ENCODE measurements at places on chromosomes 1 and 21.

- peak; percentile 45 for DNase-seq
Observed at GRCh38 chr1:78676347-78676982, 26.8 kb downstream of the IFI44 start.

- peak; percentile 77 for DNase-seq
Observed at GRCh38 chr1:168799927-168800605, 71.1 kb upstream of the DPT start.

DNA sequence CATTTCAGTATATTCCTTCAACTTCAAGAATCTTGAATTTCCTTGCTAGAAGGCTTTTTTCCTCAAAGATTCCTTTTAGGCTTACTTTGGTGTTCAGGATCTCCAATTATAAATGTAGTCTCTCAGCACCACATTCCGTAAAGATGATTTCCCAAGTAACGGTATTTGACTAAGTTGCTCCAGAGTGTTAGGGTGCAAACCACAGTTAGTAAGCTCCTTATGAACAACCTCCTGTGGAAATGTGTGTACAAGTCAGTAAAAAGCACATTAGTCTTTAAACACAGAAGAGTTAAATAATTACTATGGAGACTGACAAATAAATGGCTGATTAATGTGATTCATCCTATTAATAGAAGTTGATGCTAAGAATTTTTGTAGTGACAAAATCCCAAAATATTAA is 10.3 kb downstream of the DONSON start:
- peak; percentile 23 for DNase-seq

DNA sequence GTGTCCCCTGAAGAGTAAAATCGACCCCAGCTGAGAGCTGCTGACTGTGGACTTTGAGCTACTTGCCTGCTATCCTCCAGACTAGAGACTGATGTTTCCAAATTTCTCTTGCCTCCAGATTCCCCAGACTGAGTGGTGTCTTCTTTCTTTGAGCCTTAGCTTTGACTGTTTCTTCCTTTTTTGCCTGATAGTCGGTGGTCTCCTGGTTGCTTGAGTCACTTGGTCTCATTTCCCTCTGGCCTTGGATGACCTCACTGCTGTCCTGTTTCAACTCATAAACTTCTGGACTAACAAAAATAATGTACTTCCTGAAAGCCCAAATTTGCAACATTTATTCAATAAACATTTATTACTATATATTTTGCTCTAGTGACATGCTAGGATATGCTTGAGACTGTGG is 52.9 kb upstream of the DIPK1A start:
- DNase-seq = no peak

- peak; percentile 31 for DNase-seq
Observed at GRCh38 chr1:180252638-180253536, 22.8 kb downstream of the LHX4 start.

GRCh38 chr1:19979494-19979977 is at the start of gene PLA2G2A:
Gene PLA2G2A, minus strand, starts transcription at chr1:19979618. Its CDS starts 845 bp downstream, at chr1:19978773.
- no peak for DNase-seq

DNA sequence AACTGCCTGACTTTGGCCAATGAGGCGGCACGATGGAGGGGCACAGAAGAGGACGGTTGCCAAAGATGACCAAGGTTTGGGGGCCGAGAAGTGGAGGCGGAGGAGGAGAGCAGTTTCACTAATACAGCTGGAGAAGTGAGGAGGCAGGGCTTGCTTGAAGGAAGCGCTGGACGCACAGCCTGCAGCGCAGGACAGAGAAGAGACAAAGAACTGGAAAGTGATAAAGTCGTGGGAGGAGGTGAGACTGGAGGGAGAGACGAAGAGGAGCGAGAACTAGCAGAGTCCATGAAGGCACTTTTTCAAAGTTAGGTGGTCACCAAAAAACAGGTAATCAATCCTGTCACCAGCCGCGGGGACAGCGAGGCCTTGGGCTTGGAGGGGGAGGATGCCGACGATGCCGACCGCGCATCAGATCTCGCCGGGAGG is 771 bp downstream of the PACC1 start:
- DNase-seq = no peak

- peak; percentile 85 for DNase-seq
Observed at GRCh38 chr1:198681831-198682759, 43.3 kb downstream of the PTPRC start.

GRCh38 chr21:43717967-43718871 is 710 bp upstream of the PDXK start:
- no peak for DNase-seq

DNA sequence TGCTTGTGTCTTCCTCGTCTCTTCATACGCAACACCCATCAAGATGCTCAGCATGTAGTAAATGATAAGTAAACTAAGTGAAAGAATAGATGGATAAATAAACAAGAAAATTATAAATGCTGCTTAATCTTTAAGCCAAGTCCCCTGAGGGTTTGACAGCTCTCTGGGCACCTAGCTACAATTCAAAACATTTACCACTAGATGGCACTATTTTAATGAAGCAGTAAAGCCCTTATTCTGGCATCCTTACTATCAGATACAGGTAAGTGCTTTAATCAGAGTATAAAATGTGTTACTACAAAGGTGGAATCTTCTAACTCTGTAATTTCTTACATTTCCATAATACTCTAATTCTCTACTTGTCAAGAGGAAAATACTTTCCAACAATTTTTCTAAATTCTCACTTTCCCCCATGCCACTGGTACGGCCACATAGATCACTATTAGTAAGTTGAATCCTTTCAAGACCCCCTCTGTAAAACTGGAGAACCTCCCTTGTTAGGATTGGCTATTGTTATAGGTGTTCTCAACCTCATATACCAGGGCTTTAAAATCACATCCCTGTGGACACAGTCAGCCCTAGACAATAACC is 137.8 kb downstream of the BARHL2 start:
- peak; percentile 25 for DNase-seq

GRCh38 chr21:43312751-43313169 is 114.2 kb downstream of the SIK1 start:
- no peak for DNase-seq

GRCh38 chr21:34668803-34669148 is at the start of gene CLIC6:
Gene CLIC6, plus strand, starts transcription at chr21:34668994. Its CDS starts 395 bp downstream, at chr21:34669389.
- DNase-seq = no peak

GRCh38 chr1:211336775-211337174 is 10.1 kb downstream of the TRAF5 start:
- DNase-seq = no peak

- no peak for DNase-seq
Observed at GRCh38 chr21:43864313-43864961, 586 bp upstream of the AGPAT3 start.

All from RCC 7860 (cell line).